ENCODE measurements at places on chromosomes 5 and 9. TPM values are rescaled to one million over a fixed set of nuclear protein-coding genes. Genes with fewer than 3 reads are reported as not detected.

DNA sequence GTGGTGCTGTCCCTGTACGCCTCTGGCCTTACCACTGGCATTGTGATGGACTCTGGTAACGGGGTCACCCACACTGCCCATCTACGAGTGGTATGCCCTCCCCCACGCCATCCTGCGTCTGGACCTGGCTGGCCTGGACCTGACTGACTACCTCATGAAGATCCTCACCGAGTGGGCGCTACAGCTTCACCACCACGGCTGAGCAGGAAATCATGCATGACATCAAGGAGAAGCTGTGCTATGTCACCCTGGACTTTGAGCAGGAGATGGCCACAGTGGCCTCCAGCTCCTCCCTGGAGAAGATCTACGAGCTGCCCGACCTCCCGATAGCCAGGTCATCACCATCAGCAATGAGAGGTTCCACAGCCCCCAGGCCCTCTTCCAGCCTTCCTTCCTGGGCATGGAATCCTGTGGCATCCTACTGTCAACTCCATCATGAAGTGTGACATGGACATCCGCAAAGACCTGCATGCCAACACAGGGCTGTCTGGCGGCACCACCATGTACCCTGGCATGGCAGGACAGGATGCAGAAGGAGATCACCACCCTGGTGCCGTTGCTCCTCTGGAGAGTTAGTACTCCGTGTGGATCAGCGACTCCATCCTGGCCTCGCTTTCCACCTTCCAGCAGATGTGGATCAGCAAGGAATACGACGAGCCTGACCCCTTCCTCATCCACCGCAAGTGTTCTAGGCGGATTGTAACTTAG lies 434.2 kb upstream of the RGMB start:
- no peak for DNase-seq

GRCh38 chr5:121380066-121380465 lies 471.6 kb upstream of the FTMT start:
- DNase-seq, result no peak

DNA sequence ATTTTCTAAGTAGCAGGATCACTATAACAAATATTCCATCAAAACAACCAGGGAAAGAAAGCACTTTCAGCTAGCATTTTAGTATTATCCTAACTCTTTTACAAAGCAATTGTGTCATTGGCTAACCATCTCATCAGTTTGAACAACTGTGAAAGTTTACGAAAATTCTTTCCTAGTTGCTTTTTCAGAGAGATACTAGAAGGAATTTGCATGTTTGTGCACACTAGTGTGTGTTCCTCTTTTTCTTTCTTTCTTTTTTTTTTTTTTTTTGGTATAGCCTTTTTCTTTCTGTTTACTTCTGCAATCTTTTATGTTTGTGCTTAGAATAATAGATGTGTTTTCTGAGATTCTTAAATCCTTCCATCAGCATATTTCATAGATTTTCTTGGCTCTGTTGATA lies 124.7 kb upstream of the SEMA6A start:
- no peak for DNase-seq

The WNT8A gene
- not detected for total RNA-seq

The SPINK13 gene
- total RNA-seq, result not detected

DNA sequence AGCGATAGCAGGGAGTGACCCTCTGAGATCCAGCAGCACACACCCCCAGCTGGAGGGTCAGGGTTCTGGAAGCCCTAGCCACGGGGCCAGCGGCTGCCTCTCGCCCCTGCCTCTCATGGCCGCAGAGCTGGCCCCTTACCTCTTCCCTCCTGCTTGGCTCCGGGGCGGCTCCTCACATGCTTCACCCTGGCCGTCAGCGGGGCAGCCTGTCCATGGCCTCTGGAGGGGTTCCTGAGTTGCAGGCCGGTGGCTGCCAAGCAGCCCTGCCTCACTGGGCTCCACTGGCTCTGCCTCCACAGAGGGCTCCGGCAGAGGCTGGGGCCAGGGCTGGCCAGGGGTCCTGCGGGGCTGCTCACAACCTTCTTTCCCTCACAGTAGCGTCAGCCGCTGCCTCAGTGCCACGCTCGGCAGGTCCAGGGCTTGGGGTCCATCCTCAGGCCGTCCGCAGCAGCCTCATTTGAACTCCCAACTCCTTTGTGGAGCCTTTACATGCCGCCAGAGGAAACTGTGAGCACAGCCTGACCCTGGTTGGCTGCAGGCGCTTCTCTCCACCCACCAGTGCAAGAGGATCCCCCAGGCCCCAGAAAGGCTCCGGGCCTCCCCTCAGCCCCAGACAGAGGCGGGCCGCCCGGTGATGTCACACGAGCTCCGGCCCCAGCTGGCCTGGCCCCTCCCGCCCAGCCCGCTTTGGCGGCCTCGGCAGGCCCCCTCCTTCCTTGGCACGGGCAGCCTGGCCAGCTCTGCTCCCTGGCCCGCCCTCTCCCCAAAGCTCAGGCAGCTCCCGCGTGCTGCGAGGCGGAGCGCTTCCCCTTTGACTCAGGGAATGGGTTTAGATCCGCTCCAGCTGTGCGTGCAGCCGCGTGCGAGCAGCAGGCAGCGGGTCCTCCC lies at the start of gene ANGPTL2:
TSS of gene ANGPTL2 (minus strand) at position 460 of the 888 bp plus-strand sequence. CDS start 13,904 bp downstream, outside the sequence.
- peak; percentile 23 for DNase-seq

DNA sequence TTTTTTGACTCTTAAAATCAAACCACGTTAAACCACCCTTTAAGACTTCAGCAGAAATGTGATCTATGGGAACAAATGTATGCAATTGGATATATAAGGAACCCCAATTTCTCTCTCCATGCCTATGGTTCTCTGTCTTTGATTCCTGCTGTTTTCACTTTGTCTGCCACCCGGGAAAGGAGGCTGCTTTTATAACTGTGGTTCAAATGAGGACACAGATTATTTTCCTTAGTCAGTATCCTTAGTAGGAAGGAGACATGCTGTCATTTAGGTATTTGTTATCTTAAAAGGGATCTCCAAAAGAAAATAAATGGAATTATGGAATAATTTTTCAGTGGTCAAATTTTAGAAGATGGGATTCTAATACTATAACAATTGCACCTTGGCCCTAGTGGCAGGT lies 176.1 kb upstream of the NREP start:
- no peak for DNase-seq

- no peak for DNase-seq
Measured at GRCh38 chr5:32051796-32052195, 122.3 kb downstream of the GOLPH3 start.

The PCDHGA8 gene
- total RNA-seq, result 0.18 TPM

The IFNA2 gene
- total RNA-seq, result not detected

- DNase-seq, result no peak
Measured at GRCh38 chr9:89781838-89782540, 177.2 kb downstream of the GADD45G start.

GRCh38 chr5:2997179-2997578 lies 245.7 kb upstream of the IRX2 start:
- DNase-seq, result no peak

The WDR31 gene
- 1.4 TPM for total RNA-seq

- no peak for DNase-seq
Measured at GRCh38 chr9:107281184-107281583, 1.9 kb upstream of the RAD23B start.

DNA sequence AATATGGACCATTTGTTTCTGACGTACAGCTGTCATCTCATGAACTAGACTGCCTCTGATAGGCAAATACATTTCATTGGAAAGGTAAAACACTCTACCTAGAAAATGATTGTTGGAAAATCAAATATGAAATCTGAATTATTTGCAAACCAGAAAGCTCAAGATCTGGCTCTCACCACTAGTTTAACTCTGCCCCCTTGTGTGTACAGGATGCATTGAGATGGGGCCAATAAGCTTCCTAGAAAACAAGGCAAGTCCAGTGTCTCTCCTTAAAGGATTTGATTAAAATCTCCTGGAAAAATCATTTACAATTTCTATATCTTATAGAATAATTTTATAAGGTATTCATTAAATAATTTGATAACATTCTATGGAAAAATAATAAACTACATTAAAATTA lies 311.9 kb upstream of the ANKH start:
- DNase-seq, result no peak

- DNase-seq, result no peak
Measured at GRCh38 chr9:18673179-18673578, 199.2 kb downstream of the ADAMTSL1 start.

The OR1J4 gene
- total RNA-seq, result not detected

- DNase-seq, result no peak
Measured at GRCh38 chr9:2236850-2237249, 221.7 kb downstream of the SMARCA2 start.

GRCh38 chr5:69043655-69043996 lies 50.2 kb upstream of the SLC30A5 start:
- no peak for DNase-seq

DNA sequence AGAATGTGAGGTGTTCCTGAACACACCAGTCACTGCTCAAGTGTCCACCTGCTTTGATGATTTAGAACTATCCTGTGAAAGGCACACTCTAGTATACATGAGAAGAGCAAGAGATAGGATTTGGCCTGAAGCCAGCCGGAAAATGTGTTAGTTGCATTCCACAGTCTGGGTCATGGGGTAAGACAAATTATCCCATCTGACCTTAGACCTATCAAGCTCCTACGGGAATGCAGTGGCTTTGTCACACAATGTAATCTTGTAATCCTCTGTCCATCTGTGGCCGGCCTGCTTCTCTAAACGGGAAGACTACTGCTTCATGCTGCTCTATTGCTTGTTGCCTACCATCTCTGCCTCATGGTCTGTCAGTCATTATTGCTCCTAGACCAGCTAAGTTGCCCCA lies 92.4 kb upstream of the PRRC1 start:
- DNase-seq, result no peak

The GLDC gene
- 0.27 TPM for total RNA-seq

- DNase-seq, result no peak
Measured at GRCh38 chr5:169088028-169088725, 212.8 kb downstream of the SLIT3 start.

- no peak for DNase-seq
Measured at GRCh38 chr5:173341961-173342430, 13.8 kb upstream of the STC2 start.

The SLCO6A1 gene
- not detected for total RNA-seq

The IRX2 gene
- total RNA-seq, result 0.07 TPM

DNA sequence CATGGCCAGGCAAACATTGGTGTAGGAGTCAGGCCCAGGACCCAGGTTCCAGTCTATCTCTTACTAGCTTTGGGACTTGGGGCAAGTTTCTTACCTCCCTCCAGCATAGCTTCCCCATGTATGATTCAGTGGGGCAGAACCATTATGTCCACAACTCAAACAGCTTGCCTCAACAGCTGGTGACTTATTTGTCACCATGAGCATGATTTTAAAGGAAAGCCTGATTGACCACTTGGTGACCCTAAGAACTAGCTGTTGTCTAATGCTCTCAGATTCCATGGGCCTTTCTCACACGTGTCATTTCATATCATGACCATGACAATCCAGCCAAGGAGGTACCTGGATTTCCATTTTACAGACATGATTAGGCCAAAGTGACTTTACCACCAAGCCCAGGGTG lies 126.4 kb downstream of the TTLL11 start:
- DNase-seq, result no peak

DNA sequence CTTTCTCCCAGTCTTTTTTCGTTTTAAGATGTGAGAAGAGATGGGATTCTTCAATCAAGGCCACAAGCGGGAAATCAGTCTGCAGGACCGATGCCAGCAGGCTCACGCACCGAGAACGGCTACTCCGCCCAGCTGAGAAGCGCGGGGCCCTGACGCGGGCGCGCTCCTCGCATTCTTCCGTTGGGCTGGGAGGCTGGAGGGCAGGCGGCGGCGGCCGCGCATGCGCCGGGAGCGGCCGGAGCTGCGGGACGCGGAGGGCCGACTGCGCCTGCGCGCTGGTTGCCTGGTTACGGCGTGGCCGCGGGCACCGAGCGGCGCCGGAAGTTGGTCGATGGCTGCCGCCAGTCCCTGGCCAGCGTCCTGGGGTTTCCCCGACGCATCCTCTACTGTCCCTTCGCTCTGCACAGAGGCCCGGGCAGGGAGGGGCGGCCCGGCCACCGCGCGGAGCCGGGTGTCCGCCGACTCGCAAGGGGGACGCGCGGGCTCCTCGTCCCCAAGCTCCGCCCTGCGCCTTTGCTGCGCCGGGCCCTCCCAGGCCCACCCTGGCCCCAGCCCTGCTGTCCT lies 831 bp upstream of the SEC16A start:
- peak; percentile 93 for DNase-seq

The MEIKIN gene
- total RNA-seq, result not detected

The CSF2 gene
- total RNA-seq, result 0.29 TPM

GRCh38 chr9:107895501-107896001 lies 406.0 kb upstream of the KLF4 start:
- DNase-seq, result no peak

DNA sequence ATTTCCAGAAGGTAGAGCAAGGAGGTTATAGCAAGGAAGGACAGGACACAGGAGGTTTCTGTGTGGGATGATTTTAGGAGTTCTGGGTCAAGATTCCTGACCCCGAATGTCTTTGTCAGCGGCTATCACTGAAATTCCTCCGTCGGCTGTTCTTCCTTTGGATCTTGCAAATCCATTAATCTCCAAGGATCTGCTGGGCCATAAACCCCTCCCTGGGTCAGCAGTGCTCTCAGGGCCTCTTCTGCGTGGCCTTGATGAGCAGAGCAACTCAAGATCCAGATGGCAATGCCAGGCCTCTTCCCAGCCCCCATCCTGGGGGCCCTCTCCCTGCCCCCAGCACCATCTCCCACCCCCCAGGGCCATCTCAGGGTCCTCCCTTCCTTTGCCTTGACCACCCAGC lies 16.3 kb upstream of the COL27A1 start:
- no peak for DNase-seq

- DNase-seq, result no peak
Measured at GRCh38 chr9:18349530-18349929, 124.4 kb upstream of the ADAMTSL1 start.

The AHRR gene
- 1.6 TPM for total RNA-seq

GRCh38 chr5:169404223-169404622 lies 103.3 kb upstream of the SLIT3 start:
- no peak for DNase-seq

The PAEP gene
- total RNA-seq, result 0.51 TPM

DNA sequence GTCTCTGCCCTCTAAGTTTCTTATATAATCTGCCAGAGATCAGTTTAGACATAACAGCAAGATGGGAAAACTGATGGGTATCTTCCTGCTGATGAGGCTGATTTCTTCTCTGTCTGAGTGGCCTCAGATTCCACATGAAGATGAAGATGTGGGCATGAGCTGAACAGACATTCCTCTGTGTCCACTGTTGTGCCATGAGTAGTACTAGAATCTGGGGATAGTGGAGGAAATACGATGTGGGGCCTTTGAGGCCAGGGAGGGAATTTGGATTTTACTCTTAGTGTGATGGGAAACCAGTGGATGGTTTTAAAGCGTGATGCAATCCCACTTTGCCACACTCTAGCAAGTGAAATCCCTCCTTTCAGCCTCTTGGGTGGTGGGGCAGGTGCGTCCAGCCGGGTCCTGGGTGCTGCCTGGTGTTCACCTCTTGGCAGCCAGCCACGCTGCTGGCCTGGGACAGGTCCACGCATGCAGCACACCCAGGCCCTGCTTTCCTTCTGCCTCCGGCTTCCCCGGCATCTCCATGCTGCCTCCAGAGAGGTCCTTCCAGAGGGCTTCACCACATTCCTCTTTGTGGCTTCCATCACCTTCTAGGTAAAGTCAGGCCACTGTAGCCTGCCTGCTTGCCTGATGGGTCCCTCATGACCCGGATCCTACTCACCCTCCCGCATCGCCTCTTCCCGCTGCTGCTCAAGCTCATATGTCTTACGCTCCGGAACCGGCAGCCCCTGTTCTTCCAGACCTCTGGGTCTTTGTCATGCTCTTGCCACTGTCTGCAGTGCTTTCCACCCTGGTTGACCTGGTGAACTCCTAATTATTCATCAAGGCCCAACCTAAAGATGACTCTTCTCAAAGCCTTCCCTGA lies 28.1 kb upstream of the SH3PXD2B start:
- DNase-seq, result no peak
